ENCODE measurements at places on chromosomes 3 and 15.
A peak's percentile ranks its signal among the peaks of the same experiment; 100 is the strongest.

DNA sequence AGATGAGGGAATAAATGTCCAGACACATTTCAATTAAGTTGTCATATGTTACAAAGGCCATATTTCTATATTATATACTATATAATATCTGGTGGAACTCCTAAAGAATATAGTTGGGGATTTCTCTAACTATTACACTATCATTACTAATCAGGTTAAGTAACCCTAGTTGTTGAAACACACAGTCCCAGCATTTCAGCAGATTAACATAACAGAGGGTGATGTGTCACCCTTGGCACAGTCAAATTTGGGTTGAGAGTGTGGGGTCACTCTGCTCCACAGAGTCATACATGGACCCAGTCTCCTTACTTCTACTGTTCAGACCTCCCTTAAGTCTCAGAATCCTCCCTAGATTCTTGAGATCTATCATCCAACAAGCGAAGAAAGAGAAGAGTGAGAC, 496.4 kb upstream of the MDFIC2 start:
- H3K27me3 ChIP-seq = no peaks in the 10 kb centered on the region
- DNase-seq = no peak
- H3K36me3 ChIP-seq = no peaks in the 10 kb centered on the region
- no peaks in the 10 kb centered on the region for H3K4me1 ChIP-seq

DNA sequence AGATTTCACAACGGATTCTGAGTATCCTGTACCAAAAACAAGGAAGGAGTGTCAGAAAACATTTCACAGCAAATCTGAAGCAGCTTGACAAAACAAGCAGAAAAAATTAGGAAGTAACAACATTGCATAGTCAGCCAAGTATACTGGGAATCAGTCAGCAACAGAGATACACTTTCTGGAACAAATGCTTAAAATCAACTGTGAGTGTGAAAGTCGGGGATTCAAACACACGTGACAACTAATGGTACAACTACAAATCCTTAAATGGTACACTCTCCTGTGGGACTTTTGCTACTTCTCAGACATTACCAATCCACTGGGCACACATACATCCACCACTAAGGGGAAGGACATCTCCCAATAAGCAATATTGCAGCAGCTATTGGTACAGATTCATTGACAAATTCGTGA, 296.6 kb upstream of the MME start:
- H3K36me3 ChIP-seq = no peaks in the 10 kb centered on the region
- H3K4me1 ChIP-seq = no peaks in the 10 kb centered on the region
- no peak overlapping the region for H3K27ac ChIP-seq
- no peaks in the 10 kb centered on the region for H3K27me3 ChIP-seq

GRCh38 chr3:151145713-151146070, 57.3 kb downstream of the GPR171 start:
- H3K4me3 ChIP-seq = no peak overlapping the region
- peaks cover 11% of the 10 kb centered on the region for H3K4me1 ChIP-seq
- DNase-seq = no peak
- no peak overlapping the region for H3K27ac ChIP-seq
- no peaks in the 10 kb centered on the region for H3K36me3 ChIP-seq

DNA sequence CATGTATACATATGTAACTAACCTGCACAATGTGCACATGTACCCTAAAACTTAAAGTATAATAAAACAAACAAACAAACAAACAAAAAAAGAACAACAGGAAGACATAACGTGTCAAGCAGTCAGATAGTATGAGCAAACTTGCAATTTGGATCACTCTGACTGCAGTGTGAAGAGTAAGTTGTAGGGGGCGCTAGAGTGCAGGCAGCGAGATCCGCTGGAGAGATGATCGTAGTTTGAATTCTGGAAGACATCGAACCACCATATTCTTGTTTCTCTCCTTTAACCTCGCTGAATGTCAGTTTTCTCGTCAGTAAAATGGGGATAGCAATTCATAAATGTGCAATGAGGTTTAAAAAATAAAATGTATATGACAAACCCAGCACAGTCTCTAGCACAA, 165.2 kb upstream of the LMCD1 start:
- no peaks in the 10 kb centered on the region for H3K27me3 ChIP-seq
- no peak overlapping the region for H3K27ac ChIP-seq
- no peak overlapping the region for H3K4me3 ChIP-seq
- H3K4me1 ChIP-seq = no peaks in the 10 kb centered on the region

DNA sequence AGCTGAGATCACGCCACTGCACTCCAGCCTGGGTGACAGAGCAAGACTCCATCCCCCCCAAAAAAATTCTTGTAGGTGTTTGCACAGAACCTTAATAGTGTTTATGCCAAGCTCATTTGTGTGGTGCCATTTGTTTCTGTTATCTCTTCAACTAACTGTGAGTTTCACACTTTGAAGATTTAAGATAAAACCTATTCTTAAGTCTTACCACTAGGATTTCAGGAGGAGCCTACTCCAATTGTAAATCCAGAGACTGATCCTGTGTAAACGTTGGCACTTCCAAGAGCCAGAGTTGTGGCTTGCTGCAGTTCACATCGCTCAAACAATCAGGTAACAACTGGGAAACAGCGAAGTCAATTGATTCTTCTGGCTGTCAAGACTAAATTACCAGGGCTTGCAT, 242.4 kb upstream of the SATB1 start:
- no peak overlapping the region for H3K4me3 ChIP-seq
- H3K36me3 ChIP-seq = no peaks in the 10 kb centered on the region
- no peak for DNase-seq
- no peaks in the 10 kb centered on the region for H3K4me1 ChIP-seq

DNA sequence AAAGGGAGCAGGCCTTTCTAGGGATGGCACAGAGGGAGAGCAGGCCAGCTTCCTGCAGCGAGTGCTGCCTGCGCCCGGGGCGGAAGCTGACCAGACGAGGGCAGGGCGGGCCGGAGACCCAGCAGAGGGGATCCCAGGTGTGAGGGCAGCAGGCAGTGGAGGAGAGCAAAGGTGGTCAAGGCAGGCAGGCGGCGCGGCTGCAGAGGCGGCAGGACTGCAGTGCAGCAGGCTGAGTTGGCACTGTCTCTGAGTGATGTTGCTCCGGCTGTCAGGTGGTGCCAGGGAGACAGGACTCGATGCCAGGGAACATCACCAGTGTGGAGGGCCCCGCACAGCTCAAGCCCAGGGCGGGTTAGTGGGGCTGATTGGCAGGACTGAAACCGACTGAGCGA, 22.3 kb upstream of the PLXNA1 start:
- H3K27me3 ChIP-seq = no peaks in the 10 kb centered on the region
- no peak overlapping the region for H3K4me3 ChIP-seq
- no peaks in the 10 kb centered on the region for H3K4me1 ChIP-seq
- no peak overlapping the region for H3K27ac ChIP-seq
- no peaks in the 10 kb centered on the region for H3K36me3 ChIP-seq

GRCh38 chr15:82749951-82750830, 40.5 kb upstream of the AP3B2 start:
- H3K27me3 ChIP-seq = no peaks in the 10 kb centered on the region
- H3K36me3 ChIP-seq = no peaks in the 10 kb centered on the region
- peak overlapping the region; percentile 88 for H3K4me3 ChIP-seq
- peak overlapping the region; percentile 89 for H3K27ac ChIP-seq
- peaks cover 21% of the 10 kb centered on the region for H3K4me1 ChIP-seq

DNA sequence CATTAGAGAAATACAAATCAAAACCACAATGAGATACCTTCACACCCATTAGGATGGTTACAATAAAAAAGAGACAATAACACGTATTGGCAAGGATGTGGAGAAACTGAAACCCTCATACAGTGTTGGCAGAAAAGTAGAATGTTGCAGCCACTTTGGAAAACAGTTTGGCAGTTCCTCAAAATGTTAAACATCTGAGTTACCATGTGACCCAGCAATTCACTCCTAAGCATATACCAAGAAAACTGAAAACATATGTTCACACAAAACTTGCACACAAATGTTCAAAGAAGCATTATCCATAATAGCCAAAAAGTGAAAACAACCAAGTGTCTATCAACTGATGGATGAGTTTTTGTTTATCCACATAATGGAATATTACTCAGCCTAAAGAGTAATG, 166.9 kb upstream of the FAM3D start:
- DNase-seq = no peak
- no peak overlapping the region for H3K4me3 ChIP-seq
- H3K36me3 ChIP-seq = no peaks in the 10 kb centered on the region
- no peaks in the 10 kb centered on the region for H3K27me3 ChIP-seq

DNA sequence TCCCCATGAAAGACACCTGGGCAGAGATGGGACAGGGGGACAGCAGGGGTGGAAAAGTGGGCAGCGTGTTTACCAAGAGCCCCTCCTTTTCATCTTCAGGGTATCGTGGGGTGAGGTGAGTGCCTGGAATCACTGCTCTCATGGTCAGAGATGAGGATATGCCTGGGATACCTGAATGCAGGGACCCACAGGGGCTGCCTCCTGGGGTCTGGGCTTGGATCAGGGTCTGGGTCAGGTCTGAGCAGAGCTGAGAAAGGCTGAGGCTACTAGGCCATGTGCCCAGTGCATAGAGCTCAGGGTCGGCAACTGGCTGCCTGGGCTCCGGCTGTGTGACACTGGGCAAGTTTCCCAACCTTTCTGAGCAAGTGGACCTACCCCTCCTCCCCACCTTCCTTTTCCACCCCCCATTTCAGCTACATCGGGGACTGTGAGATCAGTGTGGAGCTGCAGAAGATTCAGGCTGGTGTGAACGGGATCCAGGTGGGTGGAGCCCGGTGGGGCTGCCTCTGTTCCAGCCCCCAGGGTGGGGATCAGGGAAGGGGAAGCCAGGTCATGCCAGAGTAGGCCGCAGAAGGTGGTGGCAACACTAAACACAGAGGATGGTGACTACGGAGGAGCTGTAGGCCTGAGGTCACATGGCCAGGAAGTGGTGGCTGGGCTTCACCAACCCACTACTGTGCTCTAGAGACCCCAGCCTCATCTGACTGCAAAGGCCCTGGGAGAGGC, 24.5 kb downstream of the ESYT3 start:
- H3K27ac ChIP-seq = no peak overlapping the region
- no peaks in the 10 kb centered on the region for H3K4me1 ChIP-seq
- DNase-seq = no peak

GRCh38 chr3:151213151-151213550, 10.1 kb upstream of the GPR171 start:
- H3K4me1 ChIP-seq = peaks cover 8% of the 10 kb centered on the region
- H3K36me3 ChIP-seq = no peaks in the 10 kb centered on the region
- no peaks in the 10 kb centered on the region for H3K27me3 ChIP-seq
- no peak overlapping the region for H3K27ac ChIP-seq
- no peak overlapping the region for H3K4me3 ChIP-seq

GRCh38 chr3:144380849-144381248, 409.2 kb downstream of the DIPK2A start:
- H3K4me3 ChIP-seq = no peak overlapping the region
- H3K27ac ChIP-seq = no peak overlapping the region
- no peaks in the 10 kb centered on the region for H3K27me3 ChIP-seq
- no peaks in the 10 kb centered on the region for H3K4me1 ChIP-seq
- DNase-seq = no peak
- H3K36me3 ChIP-seq = no peaks in the 10 kb centered on the region

DNA sequence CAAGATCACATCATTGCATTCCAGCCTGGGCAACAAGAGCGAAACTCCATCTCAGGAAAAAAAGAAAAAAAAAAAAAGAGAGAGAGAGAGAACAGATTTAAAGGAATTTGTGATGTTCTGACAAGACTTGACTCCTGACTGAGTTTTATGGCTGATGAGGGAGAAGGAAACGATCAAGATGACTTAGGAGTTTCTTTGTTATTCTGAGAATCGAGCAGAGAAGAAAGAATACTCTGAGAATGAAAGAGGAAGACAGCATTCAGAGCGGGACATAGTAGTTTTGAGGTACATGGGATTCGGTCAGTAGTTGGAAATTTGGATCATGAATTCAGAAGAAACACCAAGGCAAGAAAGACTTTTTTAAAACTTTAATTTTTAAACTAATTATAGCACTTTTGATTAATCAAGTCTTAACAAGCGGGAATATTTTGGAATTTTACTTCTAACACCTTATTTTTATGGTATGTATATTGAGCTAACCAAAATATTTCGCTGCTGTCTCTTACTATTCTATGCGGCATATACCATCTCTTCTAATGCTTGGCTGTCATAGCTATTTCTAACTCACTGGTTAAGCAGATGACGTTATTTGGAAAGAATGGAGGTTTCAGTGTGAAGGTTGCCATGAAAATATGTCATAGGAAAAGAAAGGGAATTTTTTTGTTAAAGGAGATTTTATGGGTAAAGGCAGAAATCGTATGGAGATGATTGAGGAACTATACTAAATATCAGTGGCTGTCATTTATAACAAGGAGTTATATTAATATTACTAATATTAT, 644.1 kb downstream of the RBMS3 start:
- H3K36me3 ChIP-seq = no peaks in the 10 kb centered on the region
- no peak overlapping the region for H3K27ac ChIP-seq
- DNase-seq = no peak

GRCh38 chr3:194348354-194348753, 2.8 kb downstream of the CPN2 start:
- H3K4me1 ChIP-seq = no peaks in the 10 kb centered on the region
- H3K27ac ChIP-seq = no peak overlapping the region
- H3K36me3 ChIP-seq = no peaks in the 10 kb centered on the region
- no peak for DNase-seq

GRCh38 chr3:111852540-111852939, 6.5 kb upstream of the PHLDB2 start:
- H3K27ac ChIP-seq = no peak overlapping the region
- H3K4me1 ChIP-seq = no peaks in the 10 kb centered on the region
- H3K27me3 ChIP-seq = no peaks in the 10 kb centered on the region
- no peak overlapping the region for H3K4me3 ChIP-seq

GRCh38 chr3:63951492-63952247, 39.5 kb upstream of the SCAANT1 start:
- no peaks in the 10 kb centered on the region for H3K27me3 ChIP-seq
- no peaks in the 10 kb centered on the region for H3K36me3 ChIP-seq
- no peak for DNase-seq
- H3K4me1 ChIP-seq = peaks cover 28% of the 10 kb centered on the region
- no peak overlapping the region for H3K27ac ChIP-seq
- H3K4me3 ChIP-seq = no peak overlapping the region

GRCh38 chr3:33834096-33834453, 35.6 kb downstream of the PDCD6IP start:
- no peak overlapping the region for H3K4me3 ChIP-seq
- no peaks in the 10 kb centered on the region for H3K27me3 ChIP-seq
- H3K27ac ChIP-seq = no peak overlapping the region
- peaks cover 18% of the 10 kb centered on the region for H3K36me3 ChIP-seq
- DNase-seq = no peak

- H3K4me3 ChIP-seq = no peak overlapping the region
- no peaks in the 10 kb centered on the region for H3K4me1 ChIP-seq
- no peaks in the 10 kb centered on the region for H3K36me3 ChIP-seq
- no peaks in the 10 kb centered on the region for H3K27me3 ChIP-seq
These were observed 2.6 kb upstream of the UPK1B start for GRCh38 chr3:119170821-119171220.

- H3K4me3 ChIP-seq = no peak overlapping the region
- H3K36me3 ChIP-seq = no peaks in the 10 kb centered on the region
- DNase-seq = no peak
- H3K4me1 ChIP-seq = no peaks in the 10 kb centered on the region
These were observed 354.0 kb downstream of the LRTM1 start for GRCh38 chr3:54573858-54574257.

GRCh38 chr3:194472290-194472920, 14.4 kb downstream of the ATP13A3 start:
- no peak overlapping the region for H3K4me3 ChIP-seq
- H3K4me1 ChIP-seq = no peaks in the 10 kb centered on the region
- DNase-seq = no peak
- no peaks in the 10 kb centered on the region for H3K36me3 ChIP-seq
- H3K27me3 ChIP-seq = no peaks in the 10 kb centered on the region

- H3K4me3 ChIP-seq = no peak overlapping the region
- no peak overlapping the region for H3K27ac ChIP-seq
- no peak for DNase-seq
- no peaks in the 10 kb centered on the region for H3K27me3 ChIP-seq
These were observed 321.8 kb downstream of the TBC1D5 start for GRCh38 chr3:17420668-17421067.

All from transverse colon (tissue), 4 donors.